ENCODE measurements at places on chromosomes 16 and 17. TPM values are rescaled to one million over a fixed set of nuclear protein-coding genes. Genes with fewer than 3 reads are reported as not detected.

Gene TNRC6C
- polyA plus RNA-seq, result 15.4 TPM

Gene EFCAB5
- 0.42 TPM for polyA plus RNA-seq

Gene BCL6B
- not detected for polyA plus RNA-seq

Gene NFAT5
- polyA plus RNA-seq, result 11.5 TPM

Gene MSRB1
- polyA plus RNA-seq, result 6.0 TPM

Gene ZNF319
- polyA plus RNA-seq, result 5.1 TPM

Gene TBC1D28
- polyA plus RNA-seq, result 2.2 TPM

Gene ATP5PD
- polyA plus RNA-seq, result 517 TPM

Gene KIF19
- not detected for polyA plus RNA-seq

Gene RAB34
- polyA plus RNA-seq, result 9.3 TPM

Gene CNOT1
- polyA plus RNA-seq, result 52.9 TPM

Gene CNTNAP1
- 21.9 TPM for polyA plus RNA-seq

Gene ZFP3
- polyA plus RNA-seq, result 0.05 TPM

Gene MEOX1
- polyA plus RNA-seq, result 0.50 TPM

Gene NTN3
- 1.2 TPM for polyA plus RNA-seq

Gene BAIAP3
- polyA plus RNA-seq, result 65.2 TPM

Gene TMEM98
- 65.1 TPM for polyA plus RNA-seq

Gene OSBPL7
- 11.4 TPM for polyA plus RNA-seq

Measured in neural cell (in vitro differentiated cells).